ENCODE measurements at places on chromosomes 7 and 10. TPM values are rescaled to one million over a fixed set of nuclear protein-coding genes. Genes with fewer than 3 reads are reported as not detected.

SFTPD gene
- total RNA-seq: not detected

DNA sequence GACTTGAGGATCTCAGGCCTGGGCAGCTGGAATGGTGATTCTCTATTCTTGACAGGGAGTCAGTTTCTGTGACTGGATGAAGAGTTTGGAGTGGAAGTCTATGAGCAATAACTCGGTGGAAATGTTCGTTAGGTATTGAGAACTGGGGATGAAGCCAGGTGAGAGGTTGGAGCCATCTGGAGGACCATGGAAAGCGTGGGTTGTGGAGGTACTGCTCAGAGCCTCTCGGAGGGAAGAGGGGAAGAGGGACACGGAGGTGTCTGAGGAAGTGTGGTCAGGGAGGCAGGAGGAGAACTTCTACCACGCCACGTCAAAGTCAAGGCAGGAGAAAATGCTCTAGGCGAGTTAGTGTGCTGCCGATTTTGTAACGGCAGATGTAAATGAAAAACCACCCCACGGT is 430.7 kb downstream of the DPP6 start:
- DNase-seq: no peak

DNA sequence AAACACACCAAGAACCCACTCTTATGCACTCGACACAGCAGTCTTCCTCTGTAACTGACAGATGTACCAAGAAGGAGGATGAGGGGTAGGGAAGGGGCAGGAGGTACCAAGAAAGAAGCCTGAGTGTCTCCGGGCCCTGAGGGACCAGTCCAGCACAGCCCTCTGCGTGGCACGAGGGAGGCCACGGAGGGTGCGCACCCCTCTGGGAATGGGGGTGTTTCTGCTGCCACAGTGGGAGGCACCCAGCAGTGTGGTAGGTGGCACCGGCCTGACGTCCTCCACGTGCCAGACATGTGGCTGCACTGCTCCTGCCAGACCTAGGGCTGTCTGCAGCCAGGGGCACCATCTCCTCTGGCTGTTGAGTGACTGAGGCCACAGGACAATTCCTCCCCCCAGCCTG is 154.3 kb downstream of the ZMYND11 start:
- DNase-seq: no peak

GRCh38 chr7:119514326-119514725 is 758.6 kb upstream of the KCND2 start:
- DNase-seq: no peak
